NCI-H1417 treated with DMSO at 0.1 percent for 48 hours (cell line): ENCODE measurements at places on chromosomes 11 and 22.

DNA sequence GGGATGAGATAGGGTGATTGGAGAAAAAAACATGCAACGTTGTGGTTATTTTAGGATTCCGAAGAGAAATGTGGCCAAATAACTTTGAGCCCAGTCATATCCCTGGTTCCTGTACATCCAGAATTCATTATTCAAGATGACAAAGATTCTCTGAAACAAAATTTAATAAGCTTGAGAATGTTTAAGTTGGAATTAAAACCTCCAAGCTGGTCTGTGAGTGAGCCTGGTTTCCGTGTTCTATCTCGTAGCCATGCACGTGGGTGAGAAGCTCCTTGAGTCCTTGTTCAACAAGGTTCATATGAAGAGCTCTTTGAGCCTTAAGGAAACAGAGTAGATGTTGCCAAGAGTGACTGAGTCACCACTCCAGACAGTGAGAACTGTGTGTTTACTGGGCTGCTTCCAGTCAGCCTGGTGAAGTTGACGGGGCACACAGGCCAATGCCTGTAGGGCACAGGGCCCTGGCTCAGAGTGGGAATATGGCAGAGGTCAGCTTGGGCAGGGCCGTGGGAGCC is 206.5 kb downstream of the NAV2 start:
- no peak for DNase-seq

DNA sequence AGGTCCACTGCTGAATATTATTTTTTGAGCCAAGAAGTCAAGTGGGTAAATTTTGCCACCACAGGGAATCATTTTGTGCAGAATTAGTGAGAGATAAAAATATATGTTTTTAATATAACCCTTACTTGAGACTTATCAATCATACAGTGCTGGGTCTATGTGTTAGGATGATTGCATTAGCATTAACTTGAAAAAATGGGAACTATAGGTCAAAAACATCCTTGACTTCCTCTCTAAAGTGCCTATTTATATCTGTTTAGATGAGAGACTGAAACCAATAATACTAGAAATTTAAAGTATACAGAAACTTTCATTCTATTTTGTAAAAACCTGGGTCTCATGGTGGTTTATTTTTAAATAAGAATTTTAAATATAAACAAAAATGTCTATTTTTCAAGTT is 65.1 kb upstream of the CARD18 start:
- no peak for DNase-seq

- no peak for DNase-seq
Observed at GRCh38 chr11:46352063-46352841, 5.0 kb downstream of the DGKZ start.

DNA sequence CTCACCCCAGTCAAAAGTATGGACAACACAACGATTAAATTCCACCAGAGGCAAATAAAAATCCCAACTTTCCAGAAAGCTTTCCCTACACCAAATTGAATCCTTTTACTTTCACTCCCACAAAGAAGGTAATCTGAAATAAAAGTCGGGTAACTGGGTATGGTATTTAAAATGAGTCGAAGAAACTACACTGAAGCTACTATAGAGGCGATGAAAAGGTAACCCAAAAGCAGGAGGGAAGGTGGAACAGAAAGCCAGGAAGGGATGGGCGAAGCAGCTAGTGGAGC is 1.1 kb downstream of the PICALM start:
- peak; percentile 17 for DNase-seq

GRCh38 chr22:25942856-25943411 is 200.9 kb downstream of the MYO18B start:
- peak; percentile 47 for DNase-seq

DNA sequence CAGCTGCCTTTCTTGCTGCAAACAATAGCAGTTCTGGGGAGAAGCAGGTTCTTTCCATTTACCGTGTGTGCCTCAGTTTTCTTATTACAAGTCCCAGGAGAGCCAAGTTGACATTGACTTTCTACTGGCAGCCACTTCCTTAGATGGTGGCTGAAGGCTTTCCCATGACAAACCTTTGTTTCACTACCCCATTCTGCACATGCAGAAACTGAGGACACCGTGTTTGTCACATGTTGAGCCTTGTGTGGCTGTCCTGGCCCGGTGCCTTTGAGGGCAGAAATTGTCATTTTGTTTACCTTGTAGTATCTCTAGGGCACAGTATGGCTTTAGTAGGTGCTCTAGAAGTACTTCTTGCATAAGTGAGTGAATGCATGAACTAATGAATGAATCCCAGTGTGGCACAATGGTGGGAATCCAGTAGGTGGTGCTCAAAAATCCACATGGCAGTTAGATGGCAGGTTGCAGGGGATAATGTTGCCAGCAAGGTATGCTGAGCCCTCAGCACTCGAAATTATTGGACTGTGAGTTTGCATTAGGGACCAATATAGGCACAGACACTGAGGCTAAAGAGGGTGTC is 101.6 kb downstream of the CSNK2A3 start:
- no peak for DNase-seq

GRCh38 chr11:10725114-10725906 is 25.7 kb upstream of the CTR9 start:
- no peak for DNase-seq

- no peak for DNase-seq
Observed at GRCh38 chr22:35219012-35219411, 38.3 kb upstream of the HMGXB4 start.

DNA sequence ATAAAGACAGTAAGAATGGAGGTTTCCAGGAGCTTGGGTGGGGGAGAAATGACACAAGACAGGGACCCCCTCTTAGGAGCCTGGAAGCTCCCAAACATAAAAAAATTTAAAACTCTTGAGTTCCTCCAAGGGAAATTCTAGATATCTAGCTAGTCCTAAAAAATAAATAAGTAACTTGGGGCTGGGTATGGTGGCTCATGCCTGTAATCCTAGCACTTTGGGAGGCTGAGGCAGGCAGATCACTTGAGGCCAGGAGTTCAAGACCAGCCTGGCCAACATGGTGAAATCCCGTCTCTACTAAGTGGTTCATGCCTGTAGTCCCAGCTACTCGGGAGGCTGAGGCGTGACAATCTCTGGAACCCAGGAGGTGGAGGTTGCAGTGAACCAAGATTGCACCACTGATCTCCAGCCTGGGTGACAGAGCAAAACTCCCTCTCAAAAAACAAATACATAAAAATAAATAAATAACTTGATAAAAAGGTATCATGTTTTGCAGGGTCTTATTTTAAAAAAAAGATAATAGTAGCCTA is 20.0 kb upstream of the TOP3B start:
- no peak for DNase-seq

DNA sequence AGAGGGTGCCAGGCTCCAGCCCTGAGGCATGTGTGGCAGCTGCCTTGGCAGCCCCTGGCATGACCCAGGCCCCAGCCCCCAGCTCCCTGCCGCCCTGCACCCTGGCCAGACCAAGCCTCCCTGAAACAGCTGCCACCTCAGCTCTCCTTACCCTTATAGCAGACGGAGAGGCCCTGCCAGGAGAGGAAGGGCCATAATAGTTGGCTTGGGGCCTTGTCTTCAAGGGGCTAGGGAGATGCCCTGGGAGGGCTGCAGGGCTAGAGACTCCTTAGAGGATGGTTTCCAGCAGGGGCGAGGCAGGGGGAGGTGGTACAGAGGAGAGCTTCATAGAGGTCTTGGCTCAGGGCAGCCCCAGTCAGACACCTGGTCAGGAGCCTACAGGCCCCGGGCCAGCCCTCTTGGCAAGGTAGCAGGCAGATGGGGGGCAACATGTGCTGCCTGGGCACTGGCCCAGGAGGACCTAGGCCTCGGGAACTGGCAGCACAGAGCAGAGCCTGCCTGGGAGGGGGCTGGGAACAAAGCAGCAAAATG is 13.0 kb downstream of the SMTN start:
- no peak for DNase-seq

DNA sequence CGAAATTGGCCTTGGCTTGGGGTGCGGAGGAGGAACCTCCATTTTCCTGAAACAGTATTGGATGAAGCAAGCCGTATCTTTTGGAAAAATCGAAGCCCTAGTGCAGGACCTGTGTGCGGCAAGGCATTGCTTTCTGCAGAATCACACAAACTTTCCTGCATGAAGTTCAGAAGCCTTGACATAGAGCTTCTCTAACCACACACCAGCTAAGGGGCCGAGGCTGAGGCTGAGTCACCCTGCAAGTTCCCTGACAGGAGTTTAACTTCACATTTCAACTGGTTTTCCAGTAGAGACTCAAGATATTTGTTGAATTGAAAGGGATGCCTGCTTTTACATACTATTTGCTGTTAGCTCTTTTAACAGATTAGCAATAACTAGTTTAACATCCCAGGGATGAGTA is 67.8 kb downstream of the TCF20 start:
- no peak for DNase-seq

- no peak for DNase-seq
Observed at GRCh38 chr11:2863276-2863618, 22.3 kb downstream of the CDKN1C start.

- no peak for DNase-seq
Observed at GRCh38 chr22:30485362-30485988, 13.7 kb upstream of the SEC14L3 start.

DNA sequence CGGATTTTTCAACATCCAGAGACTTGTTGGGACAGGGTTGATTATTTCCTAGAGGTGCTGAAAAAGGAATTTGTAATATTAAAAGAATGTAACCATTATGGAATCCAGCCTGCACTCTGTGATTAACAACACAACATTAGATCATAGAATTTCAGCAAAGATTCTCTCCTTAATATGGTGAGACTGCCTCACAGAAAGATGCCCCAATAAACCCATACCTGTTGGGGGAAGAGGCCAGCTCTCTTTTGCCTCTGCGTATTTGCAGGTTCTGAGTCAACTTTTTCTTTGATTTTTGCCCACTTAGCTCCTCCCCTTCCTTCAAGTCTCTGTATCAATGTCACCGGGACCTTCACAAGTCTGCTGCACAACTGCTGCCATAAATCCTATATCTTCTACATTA is 12.4 kb upstream of the MTMR3 start:
- DNase-seq, result no peak

- no peak for DNase-seq
Observed at GRCh38 chr11:114027391-114027790, 32.1 kb upstream of the ZBTB16 start.

DNA sequence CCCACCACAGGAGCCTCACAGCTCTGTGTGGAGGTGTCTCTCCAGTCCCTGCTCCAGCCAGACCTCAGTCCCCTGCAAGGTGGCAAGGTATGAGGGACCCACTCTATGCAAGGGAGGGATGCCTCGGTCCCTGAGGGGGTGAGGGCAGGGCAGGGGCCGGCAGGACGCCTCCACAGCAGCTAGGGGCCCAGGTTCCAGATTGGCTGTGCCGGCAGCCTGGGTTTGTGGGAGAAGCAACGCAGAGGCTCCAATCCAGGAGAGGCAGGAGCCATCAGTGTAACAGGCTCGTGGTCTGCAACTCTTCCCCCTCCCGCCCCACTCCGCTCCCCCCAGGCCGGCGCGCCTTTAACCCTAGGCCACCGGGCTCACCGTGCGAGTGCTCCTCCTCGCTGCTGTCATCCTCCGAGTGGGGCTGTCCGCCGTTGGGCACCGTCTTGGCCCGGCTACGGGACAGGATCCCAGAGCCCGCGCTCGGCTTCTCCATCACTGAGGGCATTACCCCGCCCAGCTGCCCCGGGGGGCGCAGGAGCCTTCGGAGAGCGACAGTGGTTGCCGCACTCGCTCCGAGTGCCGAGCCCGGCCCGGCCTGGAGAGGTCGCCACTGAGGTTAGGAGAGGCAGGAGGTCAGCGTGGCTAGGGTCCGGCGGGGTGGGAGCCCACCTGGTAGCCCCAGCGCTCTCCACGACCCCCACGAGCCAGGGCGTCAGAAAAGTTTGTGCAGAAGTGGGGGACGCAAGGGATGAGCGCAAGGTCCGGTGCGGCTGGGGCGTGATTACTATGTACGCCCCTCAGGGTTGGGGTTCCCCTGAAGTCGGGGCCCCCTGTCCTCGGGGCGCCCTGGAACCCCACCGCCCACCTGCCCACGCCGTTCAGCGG is 765 bp downstream of the RCOR2 start:
- peak; percentile 29 for DNase-seq

GRCh38 chr11:128294671-128295050 is 292.7 kb downstream of the ETS1 start:
- no peak for DNase-seq

DNA sequence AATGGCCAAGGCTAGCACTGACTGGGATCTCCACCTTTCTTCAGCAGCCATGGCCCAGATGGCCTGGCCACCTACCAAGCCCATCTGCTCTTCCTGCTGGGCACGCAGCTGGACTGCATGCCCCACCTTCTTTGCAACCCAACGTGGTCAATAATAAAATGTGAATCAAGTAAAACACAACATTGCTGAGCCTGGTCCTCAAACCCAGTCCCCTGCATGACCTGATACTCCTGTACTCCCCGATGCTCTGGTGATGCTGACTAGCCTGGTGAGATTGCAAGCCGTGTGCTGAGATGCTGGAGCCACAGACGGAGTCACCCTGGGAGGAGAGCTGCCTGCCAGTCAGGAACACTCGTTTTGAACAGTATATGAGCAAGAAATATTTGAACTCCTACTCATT is 34.0 kb downstream of the PARVG start:
- no peak for DNase-seq

GRCh38 chr11:83523676-83524075 is 237.5 kb upstream of the CCDC90B start:
- no peak for DNase-seq

DNA sequence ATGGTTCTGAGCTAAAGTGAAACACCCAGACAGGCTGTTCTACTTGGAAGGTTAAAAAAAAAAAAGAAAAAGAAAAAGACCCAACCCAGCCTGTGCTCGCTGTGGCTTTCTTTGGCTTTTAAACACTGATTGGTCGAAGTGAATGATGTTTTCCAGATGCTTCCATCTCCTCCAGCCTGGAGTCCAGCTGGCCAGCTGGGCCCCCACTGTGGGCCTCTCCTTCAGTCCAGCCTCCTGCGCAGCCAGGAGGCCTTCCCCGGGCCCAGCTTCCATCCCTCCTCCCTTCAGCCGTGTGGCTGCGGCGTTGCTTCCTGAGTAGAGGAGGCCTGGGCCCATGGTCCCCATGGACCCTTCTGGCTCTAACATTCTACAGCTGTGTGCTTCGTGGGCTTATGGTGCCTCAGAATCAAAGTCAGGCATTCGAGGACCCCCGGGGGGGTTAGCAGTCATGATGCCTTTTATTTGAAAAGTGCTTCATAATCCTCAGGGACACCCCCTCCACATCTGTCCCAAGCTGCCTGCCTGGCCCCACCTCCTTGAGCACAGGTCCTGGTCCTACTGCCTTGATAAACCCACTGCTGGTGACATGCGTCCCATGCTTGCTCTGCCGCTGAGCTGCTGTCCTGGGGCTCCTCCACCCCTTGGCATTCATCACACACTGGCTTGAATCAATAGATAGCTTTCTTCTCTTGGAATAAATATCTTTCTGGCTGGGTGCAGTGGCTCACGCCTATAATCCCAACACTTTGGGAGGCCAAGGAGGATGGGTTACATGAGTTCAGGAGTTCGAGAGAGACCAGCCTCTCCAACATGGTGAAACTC is 42.2 kb upstream of the FBLN1 start:
- no peak for DNase-seq
